ENCODE measurements at places on chromosomes 6 and 20.
A peak's percentile ranks its signal among the peaks of the same experiment; 100 is the strongest.

DNA sequence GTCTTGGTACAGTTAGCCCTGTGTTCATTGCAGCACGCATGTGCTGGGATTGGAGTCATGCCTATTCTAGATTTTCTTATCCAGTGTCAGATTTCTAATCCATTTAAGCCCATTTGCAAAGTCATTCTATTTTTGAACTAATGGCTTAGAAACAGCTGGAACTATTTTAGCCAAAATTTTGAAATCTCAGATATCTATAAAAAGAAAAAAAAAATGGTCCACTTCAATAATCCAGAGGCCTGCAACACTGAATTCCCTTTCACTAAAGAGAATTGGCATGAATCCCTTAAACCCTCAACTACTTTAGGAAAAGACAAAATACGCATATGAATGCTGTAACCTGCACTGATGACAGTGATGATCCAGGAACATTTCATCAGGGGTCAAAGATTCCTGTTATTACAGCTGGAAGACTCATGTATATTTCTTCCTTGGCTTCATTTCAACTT lies 1.5 kb downstream of the COL21A1 start:
- no peak for DNase-seq

GRCh38 chr20:34268851-34269636 lies 27.8 kb downstream of the ASIP start:
- DNase-seq = peak; percentile 22

DNA sequence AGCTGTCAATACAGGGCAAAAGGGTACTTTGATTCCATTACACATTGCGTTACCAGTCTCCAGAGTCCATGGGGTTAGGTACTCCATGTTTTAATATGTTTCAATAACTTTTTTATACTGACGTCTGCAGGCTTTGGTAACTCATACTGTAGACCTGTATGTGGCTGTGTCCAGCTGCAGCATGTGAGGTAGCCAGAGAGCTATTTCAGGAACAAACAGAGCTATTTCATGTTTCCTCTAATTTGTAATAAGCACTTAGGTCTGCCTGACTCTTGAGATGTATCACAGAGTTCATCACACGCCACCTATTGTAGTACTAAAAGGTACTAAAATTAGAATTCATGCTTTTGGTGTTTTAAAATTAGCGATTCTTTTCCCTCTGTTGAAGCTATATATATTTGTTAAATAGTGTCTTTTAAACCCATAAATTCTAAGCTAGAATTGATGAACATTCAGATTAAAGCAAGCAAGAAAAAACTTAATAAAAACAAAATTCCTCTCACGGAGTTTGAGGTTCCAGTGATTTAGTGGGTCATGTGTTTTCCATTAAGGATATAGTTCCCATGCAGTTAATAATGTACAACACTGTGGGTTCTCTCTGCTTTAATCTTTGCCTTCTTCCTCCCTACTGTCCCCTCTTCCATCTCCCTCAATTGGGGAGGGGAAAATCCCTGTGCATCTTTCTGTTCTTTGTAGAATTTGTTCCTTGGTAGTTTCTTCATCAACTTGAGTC lies 37.0 kb downstream of the FOXO3 start:
- DNase-seq = no peak

DNA sequence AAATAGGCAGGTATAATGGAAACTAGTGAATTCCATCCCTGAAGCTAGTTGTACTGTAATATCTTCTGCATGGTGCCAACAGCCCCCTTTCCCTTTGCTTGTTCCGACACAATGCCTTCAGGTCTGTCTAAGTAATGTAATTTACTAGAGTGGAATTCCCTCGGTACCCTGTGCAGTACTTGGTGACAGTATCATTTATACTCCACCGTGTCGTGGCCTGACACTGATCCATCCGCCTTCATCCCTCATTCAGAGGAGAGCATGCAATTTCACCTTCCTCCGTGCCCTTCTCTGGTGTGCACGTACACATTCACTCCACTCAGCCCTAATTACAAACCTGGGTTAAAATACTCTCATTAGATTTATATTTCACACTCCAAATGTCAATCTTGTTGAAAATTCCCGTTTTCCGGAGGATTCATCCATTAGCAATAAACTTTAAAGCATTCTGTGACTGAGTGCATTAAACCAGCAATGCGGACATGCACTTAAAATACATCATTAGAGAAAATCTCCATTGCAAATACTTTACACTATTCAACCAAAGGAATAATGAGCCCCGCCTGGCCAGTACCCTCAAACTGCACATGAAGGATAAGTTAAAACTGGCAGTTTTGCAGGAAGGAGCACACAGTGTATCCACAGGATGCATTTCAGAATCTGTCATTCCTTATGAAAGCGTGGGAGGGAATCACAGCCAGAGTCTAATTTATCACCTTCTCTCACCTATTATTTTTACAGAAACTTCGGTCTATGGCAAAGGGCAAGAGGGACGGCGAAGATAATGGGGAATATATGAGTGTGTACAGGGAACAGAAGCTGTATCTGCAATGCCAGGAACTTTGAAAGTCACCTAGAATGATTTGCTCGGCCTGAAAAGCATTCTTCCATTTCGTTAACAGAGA lies 182.5 kb downstream of the GJA10 start:
- no peak for DNase-seq

- no peak for DNase-seq
Measured at GRCh38 chr20:22430154-22430745, 154.1 kb downstream of the FOXA2 start.

DNA sequence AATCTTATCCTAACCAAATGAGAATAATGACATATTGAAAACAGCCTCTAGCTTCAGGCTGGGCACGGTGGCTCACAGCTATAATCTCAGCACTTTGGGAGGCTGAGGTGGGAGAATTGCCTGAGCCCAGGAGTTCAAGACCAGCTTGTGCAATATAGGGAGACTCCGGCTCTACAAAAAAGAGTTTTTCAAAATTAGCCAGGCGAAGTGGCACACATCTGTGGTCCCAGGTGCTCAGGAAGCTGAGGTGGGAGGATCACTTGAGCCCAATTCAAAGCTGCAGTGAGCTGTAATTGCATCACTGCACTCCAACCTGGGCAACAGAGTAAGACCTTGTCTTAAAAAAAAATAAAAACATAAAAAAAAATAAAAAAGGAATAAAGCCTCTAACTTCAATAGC lies 4.7 kb downstream of the TUBB2A start:
- DNase-seq = no peak

DNA sequence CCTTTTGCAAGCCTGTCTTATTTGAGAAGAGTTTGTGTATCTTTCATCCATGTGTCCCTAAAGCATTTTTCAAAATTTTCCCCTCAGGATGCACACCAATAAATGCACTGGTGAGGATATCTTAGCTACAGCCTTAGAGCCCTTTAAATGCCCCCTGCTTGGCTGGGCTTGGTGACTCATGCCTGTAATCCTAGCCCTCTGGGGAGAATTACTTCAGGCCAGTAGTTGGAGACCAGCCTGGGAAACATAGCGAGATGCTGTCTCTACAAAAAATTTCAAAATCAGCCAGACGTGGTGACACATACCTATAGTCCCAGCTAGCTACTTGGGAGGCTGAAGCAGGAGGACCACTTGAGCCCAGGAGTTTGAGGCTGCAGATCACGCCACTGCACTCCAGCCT lies 33.8 kb upstream of the PLCB4 start:
- no peak for DNase-seq

DNA sequence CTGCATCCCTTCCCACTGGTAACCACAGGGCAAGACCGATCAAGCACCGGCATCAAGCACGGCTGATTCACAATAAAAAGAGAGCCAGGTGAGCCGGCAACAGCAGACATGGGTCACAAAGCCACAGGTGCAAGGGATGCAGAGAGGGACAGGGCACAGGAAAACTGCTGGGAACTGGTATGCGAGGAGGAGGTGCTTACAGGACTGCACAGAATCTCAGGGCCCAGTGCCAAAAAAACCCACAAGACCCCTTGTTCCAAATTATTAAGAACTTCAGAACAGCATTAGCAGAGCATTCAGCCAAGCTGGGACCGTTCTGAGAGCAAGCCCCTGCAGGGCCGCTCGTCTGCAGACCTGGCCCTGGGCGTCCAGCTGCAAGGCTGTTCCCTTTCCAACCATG lies 35.4 kb downstream of the BFSP1 start:
- no peak for DNase-seq

DNA sequence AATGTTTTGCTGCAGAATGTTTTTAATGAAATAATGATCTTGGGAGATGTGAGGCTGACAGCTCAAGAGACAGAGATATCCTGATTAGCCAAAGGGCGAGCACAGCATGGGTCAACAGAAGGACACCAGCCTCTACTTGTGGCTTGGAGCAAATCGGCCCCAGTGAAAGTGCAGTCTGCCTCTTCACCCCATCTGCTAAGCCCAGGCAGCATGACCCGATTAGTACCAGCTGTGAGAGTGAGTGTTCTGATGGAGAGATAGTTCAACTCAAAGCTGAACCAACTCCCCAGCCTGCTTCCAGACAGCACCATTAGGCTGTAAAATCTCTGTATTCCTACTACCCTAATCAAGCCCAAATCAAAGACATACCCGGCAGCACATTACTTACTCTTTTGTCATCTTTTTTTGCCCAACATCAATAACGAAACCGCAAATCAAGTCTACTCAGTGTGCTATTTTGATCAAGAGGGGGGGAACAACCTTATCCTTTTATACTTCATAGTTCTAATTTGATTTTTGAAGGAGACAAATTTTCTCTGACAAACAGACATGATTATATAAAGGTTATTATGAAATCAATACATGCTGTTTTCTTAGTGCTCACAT lies 514.1 kb upstream of the NRSN1 start:
- no peak for DNase-seq

DNA sequence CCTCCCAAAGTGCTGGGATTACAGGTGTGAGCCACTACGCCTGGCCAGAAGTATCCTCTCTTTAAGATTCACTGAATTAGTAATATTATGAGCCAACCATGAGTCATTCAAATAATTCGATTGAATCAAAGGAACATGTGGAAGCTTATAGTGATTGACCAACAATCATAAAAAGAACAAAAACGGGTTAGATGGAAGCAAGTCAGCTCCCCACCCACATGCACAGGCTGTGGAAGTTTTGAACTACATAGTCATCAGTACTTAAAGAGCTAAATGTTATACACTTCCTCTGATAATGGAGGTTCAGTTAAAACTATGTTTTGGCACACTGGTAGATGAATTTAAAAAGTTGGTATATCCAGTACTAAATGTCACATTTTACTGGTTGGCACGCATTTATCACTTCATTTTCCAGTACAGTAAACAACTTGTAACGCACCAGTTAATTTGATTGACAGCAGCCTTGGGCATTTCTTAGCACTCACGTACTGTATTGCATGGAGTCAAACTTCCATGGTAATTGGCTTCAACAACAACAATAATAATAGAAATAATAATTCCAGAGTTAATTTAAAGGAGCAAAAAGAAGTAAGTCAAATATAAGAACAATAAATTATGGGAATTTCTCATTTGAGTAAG lies 1107.3 kb upstream of the MAP3K7 start:
- no peak for DNase-seq

- DNase-seq = no peak
Measured at GRCh38 chr6:49555951-49556350, 5.5 kb downstream of the C6orf141 start.

DNA sequence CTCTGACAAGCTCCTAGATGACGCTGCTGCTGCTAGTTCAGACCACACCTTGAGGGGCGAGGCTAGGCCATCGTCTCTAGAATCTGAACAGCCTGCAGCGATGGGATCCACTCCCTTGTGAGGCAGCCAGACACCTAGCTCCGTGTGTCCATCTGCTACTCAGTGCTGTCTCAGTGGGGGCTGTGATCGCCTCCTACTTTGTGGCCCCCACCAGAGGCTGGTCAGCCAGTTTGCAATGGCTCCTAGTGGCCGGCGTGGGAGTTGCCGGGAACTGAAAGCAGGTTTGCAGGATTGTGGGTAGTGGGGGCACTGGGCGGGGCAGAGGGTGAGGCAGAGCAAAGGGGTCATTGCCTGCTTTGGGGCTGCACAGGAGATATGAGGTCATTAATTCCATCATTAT lies 2.8 kb downstream of the CCN5 start:
- no peak for DNase-seq

DNA sequence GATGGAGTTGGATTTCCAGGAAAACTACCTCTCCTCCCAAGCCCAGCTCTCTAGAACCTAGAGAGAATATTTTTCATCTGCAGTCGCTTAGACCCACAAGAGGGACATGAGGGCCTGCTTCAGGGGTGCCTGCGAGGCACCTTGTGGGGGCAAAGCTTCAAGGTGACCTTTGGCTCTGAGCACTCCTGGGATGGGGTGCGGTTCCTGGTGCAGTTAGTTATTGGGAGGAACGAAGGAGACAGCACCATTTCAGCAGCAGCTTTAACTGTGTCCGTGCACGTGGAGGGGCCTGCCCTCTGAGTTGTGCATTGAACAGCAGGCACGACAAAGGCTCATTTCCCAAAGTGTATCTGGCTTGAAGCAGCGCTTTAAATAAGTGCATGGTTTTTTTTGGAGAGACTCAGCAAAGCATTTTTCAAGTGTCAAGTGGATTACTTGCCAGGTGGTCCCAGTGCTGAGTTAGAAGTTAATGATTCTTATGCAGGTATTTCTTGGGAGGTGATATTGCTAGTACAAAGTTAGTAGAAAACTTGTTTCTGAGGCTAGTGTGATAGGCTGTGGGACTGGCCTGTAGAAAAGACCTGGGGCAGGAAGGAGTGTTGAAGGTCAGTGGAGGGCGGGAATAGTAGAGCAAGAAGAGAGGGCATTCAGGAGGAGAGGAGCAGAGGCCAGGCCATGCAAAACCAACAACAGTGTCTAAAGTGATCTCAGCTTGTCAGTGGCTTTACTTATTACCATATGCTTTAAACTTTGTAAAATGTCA lies 3.8 kb downstream of the IGF2R start:
- no peak for DNase-seq

DNA sequence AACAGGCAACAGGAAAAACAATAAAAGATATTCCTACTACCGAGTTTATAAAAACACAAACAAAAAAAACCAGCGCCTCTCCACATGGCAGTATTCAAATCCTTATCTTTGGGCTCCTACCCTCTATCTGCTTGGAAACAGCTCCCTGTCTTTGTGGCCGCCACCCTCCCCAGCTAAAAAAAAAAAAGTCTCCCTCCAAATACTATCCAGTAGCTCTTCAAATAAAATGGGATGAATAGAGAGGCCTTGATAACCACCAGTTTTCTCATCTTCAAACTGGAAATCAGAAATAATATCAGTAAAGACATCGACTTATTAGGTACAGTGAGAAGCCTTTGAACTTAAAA lies 96.2 kb downstream of the PSMG4 start:
- DNase-seq = no peak

DNA sequence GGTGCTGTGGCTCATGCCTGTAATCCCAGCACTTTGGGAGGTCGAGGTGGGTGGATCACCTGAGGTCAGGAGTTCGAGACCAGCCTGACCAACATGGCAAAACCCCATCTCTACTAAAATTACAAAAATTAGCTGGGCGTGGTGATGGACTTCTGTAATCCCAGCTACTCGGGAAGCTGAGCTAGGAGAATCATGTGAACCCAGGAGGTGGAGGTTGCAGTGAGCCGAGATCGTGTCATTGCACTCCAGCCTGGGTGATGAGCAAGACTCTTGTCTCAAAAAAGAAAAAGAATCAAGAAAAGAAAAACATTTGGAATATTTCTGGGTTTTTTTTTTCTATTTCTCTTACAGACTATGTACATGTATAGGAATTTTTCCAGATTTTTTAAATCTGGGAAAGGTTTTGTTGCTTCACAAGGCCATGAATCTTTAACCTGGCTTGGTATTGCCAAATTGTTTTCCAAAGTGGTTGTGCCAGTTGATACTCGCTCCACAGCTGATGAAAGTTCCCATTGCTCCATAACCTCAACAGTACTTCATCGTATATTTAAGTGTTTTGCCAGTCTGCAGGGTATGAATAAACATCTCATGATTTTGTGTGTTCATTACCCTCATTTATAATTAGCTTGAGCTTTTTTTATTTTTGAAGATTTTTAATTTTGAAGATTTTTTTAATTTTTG lies 33.5 kb downstream of the RNF217 start:
- DNase-seq = no peak

GRCh38 chr20:21177767-21178166 lies 51.9 kb downstream of the KIZ start:
- DNase-seq = no peak

Data from CD8-positive, alpha-beta memory T cell (primary cell).